ENCODE measurements at places on chromosomes 16 and 17.

DNA sequence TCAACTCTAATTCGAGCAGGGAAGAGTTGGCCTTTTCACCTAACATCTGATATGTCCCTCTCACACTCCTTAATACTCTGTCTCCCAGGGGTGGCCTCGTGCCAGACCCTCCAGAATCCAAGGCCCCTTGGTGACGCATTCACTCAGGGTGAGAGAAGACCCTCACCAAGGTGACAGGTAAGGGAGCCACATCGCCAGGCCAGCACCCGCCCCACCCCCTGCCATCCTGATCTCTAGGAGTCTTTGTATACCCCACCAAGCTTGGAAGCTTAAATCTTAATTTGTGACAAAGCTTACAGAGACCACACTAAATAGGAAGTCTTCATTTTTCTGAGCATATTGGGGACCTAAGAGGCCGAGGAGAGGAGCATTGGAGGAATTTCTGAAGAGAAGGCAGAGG is 286.1 kb downstream of the IRF8 start:
- no peak for DNase-seq

- DNase-seq, result no peak
Observed at GRCh38 chr17:37789021-37789565, 44.2 kb upstream of the HNF1B start.

DNA sequence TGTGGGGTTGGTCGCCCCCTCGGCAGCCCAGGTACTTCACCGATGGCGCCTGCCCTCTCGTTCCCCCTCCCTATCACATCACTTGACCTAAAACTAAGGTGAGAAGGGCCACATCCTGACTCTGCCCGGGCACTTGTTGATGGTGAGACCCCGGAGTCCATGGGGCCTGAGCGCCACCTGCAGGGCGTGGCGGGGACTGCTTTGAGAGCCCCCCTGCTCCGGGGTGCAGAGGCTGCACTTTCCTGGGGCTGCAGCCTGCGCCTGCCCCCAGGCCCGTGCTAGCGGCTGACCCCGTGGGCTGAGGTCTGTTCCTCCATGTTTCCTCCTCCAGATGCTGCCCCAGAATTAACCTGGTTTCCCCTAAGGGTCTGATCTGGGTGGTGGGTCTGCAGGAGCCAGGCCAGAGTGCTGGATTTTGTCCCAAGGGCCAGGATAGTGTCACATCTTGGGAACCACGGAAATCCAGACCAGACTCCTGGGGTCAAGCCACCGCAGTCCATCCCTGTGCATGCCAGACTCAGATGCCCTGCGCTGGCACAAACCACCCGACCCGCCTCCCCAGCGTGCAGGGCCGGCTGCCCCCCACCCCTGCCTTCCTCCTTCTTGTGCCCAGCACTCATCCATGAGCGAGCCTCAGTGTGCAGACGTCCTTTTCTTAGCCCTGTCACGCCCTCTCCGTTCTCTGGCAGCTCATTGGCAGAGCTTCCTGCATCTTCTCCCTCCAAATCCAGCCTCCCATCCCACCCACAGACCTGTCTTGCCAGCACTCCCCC is 2.7 kb downstream of the NDUFAF8 start:
- peak; percentile 74 for DNase-seq

DNA sequence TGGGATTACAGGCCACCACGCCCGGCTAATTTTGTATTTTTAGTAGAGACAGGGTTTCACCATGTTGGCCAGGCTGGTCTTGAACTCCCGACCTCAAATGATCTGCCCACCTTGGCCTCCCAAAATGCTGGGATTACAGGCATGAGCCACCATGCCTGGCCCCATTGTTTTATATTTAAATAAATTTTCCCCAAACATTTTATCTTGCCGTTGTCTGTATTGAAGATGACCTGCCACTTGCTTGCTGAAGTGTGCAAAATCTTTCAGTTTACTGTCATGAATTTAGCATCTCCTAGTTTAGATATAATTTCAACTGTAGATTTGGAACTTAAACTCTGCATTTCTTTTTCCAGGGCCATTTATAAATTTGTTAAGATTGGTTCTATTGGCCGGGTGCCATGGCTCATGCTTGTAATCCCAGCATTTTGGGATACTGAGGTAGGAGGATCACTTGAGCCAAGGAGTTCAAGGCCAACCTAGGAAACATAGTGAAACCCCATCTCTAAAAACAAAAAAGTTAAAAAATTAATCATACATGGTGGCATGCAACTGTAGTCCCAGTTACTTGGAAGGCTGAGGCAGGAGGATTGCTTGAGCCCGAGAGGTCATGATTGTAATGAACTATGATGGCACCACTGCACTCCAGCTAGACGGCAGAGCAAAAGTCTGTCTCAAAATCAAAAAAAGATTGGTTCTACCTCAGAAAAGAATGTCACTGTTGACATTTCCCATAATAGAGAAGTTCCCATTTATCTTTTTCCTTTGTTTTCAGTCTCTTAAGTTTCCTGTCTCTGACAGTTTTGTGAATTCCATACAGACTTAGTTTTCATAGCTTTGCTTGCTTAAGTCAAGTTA is 84.4 kb downstream of the VMP1 start:
- DNase-seq, result no peak

- no peak for DNase-seq
Observed at GRCh38 chr16:89720551-89720812, 216 bp downstream of the VPS9D1 start.

DNA sequence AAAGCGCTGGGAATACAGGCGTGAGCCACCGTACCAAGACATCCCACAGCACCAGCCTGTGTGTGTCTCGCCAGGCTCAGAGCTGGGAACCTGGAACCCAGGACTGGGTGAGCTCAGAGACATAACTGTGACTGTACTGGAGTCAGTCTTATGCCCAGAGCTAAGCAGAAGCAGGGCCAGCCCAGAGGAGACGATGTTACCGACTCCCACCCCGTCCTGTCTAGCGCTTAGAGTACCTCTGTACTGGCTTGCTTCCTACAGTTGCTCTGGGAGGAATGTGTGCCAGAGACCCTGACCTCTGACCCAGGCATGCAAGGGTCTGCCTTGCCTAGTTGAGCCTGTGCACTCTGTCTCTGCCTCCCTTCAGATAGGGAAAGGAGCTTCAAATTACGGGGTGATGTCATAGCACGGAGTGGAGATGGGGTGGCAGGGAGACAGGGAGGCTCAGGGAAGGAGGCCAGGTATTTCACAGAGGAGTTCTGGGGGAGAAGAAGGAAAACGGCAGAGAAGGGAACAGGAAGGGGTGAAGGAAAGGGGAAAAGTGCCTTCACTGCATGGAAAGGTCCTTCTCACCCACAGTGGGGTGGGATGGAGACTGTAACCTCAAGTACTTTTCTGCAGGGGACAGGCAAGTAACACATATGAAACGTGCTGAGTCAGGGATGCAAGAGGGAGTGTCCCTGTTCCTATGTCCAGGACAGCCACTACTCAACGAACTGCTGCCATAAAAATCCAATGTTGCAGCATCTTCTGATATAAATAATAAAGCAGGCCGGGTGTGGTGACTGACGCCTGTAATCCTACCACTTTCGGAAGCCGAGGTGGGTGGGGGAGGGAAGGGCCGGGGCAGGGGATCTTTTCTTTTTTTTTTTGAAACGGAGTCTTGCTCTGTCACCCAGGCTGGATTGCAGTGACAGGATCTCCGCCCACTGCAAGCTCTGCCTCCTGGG is 5.8 kb upstream of the ARMC5 start:
- no peak for DNase-seq

DNA sequence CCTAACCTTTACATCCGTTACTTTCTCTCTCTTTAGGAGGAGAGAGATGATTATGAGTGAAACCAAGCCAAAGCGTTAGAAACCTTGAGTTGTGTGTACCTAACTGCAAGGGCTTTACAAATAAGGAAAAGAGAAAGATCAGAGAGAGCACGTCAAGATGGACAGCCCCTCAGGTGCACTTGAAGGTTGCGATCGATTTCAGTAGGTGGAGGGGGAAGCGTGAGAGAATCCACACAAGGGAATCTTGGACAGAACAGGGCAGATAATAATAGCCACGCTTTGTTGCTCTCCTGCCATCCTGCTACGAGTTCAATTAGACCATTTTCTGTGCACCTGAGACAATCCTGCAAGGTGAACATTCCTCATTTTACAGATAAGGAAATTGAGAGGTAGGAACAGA is 78.4 kb downstream of the VAT1L start:
- no peak for DNase-seq

GRCh38 chr17:61467416-61468262 is 15.4 kb downstream of the TBX4 start:
- DNase-seq, result peak; percentile 19

GRCh38 chr17:37109731-37110710 is 161.3 kb downstream of the AATF start:
- DNase-seq, result no peak

DNA sequence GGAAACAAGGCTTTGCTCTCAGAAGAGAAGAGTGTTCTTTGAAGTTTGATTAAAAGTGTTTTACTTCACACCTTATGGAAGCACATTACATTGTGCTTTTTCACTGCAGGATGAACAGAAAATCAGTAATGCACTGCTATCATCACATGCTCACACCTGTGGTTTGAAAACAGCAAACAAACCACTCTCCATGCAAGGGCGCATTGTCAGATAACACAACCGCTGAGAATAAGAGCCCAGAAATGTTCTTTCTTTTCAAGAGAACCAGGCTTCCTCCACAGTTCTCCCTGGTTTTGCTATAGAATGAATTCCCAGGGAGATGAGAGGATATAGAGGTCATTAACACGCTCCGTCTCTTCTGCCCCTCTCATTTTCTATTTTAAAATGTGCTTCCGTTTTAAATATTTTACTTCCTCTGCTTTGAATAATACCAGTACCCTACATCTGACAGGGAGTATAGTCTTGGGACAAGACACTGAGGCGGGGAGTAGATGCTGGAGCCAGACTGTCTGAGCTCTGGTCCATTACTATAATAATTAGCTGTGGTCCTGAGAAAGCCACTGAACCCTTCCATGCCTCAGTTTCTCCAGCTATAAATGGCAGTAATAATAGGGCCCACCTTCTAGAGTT is 71.6 kb downstream of the CDK5R1 start:
- DNase-seq, result no peak

DNA sequence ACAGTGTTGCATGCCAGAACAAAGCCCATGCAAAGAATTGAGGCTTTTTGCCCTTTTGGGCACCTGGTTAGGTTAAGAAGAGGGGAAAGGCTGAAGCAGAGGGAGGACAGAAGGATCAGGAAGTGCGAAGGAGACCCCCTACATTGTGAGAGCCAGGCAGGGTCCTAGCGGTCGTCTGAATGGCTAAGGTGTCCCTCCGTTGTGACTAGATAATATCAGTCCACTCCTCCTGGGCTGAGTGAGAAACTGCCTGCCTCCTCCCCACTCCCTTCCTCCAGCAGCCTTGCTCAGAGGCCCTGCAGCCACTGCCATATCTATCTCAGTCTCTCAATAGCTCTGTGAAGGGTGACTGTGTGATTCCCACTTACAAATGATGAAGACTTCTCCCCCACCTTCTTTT is 75.1 kb downstream of the WSB1 start:
- DNase-seq, result no peak

GRCh38 chr17:71726341-71726740 is 394.5 kb upstream of the SOX9 start:
- DNase-seq, result no peak

- peak; percentile 69 for DNase-seq
Observed at GRCh38 chr17:39591958-39592954, 15.5 kb downstream of the NEUROD2 start.

DNA sequence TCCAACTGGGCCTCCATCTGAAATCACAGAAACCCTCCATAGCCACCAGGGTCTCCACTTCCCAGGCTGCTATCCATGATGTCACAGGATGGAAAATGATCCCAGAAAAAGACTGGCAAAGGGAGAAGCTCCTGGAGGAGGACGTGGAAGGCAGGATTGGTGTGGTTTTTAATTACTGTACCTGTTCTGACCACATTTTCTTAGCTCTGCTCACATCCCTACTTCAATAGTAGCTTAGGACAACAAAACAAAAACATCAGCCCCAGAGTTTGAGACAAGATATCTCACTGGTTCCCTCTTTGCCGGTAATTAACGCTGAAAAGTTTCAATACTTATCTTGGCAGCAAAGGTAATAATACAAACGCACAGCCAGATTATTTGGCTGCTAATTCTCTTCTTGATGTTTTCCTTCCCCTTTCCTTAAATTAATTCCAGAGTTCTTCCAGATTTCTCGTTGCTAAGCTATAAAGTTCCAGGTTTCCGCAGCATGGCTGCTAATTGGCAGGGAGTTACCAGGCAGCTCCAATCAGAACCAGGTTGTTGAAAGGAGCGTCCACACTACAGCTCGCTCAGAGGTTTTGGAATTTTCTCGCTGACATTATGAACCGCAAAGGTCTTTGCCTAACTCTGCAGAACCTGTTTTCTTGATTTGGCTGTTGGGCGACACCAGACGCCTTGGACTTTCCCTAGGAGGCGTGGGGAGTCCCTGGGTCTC is 263.4 kb downstream of the MRTFB start:
- no peak for DNase-seq

DNA sequence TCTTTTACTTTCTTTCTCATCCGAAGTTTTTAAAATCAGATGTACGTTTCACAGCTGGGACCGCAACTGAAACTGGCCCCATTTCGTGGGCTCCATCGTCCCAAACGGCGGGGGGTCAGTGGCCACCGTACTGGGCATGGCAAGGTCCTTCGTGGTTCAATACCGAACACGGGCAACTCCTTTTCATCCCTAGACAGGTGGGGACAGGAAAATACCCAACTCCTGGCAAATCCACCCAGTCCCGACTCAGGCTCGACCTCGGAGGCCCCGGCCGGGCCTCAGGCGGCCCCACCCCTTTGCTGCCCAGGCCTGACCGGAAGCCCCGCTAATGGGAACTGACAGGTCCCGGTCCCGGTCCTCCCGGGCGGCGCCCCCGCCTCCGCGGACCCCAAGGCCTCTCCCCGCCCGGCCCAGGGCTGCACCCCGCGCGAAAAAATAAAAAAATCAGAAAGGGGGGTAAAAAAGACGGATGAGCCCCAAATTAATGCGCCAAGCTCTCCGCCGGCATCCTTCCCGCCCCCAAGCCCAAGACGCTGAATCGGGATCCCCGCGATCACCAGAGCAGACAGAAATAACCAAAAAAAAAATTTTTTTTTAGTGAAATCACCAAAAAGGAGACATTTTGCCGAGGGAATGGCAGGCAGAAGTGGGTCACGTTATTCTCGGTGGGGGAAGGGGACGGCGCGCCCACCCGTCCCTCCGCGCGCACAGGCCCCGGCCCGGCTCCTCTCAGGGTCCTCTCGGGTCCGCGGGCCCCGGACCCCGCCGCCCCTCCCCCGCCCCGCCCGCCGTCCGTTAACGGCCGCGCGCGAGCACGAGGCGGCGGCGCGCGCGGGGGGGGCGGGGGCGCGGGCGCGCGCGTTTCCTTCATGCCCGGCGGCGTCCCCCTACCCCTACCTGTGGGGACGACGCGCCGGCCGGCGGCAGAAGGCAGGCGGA is 562 bp downstream of the ZC3H7A start:
- DNase-seq, result no peak

GRCh38 chr16:22321340-22322001 is 24.3 kb downstream of the POLR3E start:
- DNase-seq, result no peak

GRCh38 chr17:17072546-17072945 is 30.3 kb downstream of the MPRIP start:
- no peak for DNase-seq

- DNase-seq, result no peak
Observed at GRCh38 chr16:52074133-52074532, 472.8 kb downstream of the TOX3 start.
